ENCODE measurements at places on chromosomes 5 and 9. TPM values are rescaled to one million over a fixed set of nuclear protein-coding genes. Genes with fewer than 3 reads are reported as not detected.

The IFNA2 gene
- total RNA-seq = not detected

The MYORG gene
- total RNA-seq = 2.0 TPM

The CBY3 gene
- not detected for total RNA-seq

The CD180 gene
- 0.15 TPM for total RNA-seq

The SLIT3 gene
- total RNA-seq = 29.3 TPM

The MCTP1 gene
- 1.7 TPM for total RNA-seq

The LCP2 gene
- 5.0 TPM for total RNA-seq

The PCDHGC3 gene
- total RNA-seq = 67.7 TPM

The DDX4 gene
- total RNA-seq = not detected

The FBP2 gene
- not detected for total RNA-seq

The PLAC8L1 gene
- 0.70 TPM for total RNA-seq

DNA sequence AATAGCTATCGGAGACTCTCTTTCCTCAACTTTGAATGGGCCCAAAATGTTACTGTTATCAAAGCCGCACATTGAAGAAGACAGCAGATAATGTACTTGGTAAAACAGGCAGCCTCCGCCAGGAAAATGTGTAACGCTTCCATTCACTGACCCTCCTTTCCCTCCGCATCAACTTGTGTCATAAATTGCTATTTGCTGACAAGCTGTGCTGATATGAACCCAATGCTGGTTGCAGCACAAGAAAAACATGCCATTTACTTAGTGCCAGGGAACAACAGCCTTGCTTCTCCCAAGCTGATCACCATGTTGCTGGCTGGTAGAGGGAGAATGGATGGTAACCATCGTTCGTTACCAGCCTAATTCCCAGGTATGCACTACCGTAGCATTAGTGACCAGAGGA, 162.6 kb upstream of the PPP1R2B start:
- H3K27me3 ChIP-seq = no peaks in the 10 kb centered on the region
- H3K4me1 ChIP-seq = no peaks in the 10 kb centered on the region
- no peak for DNase-seq
- H3K36me3 ChIP-seq = no peaks in the 10 kb centered on the region
- H3K4me3 ChIP-seq = no peak overlapping the region

- no peak overlapping the region for H3K4me3 ChIP-seq
- H3K36me3 ChIP-seq = no peaks in the 10 kb centered on the region
- H3K27ac ChIP-seq = no peak overlapping the region
- no peaks in the 10 kb centered on the region for H3K27me3 ChIP-seq
Observed at GRCh38 chr9:94560237-94560636, 5.4 kb downstream of the PCAT7 start.

GRCh38 chr9:117926031-117926658, 221.9 kb downstream of the TLR4 start:
- H3K27me3 ChIP-seq = no peaks in the 10 kb centered on the region
- H3K4me1 ChIP-seq = no peaks in the 10 kb centered on the region
- H3K36me3 ChIP-seq = no peaks in the 10 kb centered on the region
- H3K27ac ChIP-seq = no peak overlapping the region

DNA sequence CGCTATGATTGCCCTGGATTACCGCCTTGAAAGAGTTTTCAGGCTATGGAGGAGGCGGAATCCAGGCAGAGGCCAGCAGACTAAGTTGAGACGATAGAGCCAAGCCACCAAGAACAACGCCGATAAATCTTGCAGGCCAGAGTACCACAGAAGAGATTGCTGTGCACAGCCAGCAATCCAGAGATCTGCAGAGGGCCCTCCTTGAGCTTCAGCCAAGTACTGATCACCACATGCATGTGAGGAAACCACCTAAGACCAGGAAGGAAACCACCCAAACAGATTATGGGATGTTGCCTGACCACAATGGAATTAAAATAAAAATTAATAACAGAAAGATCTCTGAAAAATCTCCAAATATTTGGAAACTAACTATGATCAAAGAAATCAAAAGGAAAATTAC, 74.9 kb downstream of the GCNT4 start:
- no peaks in the 10 kb centered on the region for H3K4me1 ChIP-seq
- H3K27me3 ChIP-seq = no peaks in the 10 kb centered on the region
- H3K36me3 ChIP-seq = no peaks in the 10 kb centered on the region
- no peak for DNase-seq
- H3K4me3 ChIP-seq = no peak overlapping the region

- peaks cover 1% of the 10 kb centered on the region for H3K4me1 ChIP-seq
- H3K27ac ChIP-seq = no peak overlapping the region
- no peaks in the 10 kb centered on the region for H3K36me3 ChIP-seq
- DNase-seq = no peak
Observed at GRCh38 chr5:169653091-169653490, 16.0 kb downstream of the DOCK2 start.

DNA sequence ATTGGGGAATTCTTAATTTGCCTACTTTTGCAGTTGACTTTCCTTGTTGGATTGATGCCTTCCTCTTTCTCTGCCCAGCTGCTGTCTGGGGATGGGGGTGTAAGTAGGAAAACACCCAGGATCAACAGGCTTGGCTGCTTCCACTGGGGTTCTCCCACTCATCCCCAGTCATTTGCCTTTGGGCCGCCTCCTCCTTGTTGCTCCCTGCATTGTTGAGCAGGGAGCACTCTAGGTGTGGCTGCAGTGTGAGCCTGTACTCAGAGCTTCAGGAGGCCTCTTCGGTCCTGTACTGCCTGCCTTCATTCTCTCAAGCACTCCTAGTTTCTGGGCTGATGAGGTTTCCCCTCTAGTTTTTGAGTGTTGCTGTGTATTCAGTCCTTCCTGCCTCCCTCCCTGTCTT, 12.1 kb downstream of the RHOBTB3 start:
- H3K27ac ChIP-seq = no peak overlapping the region
- H3K4me1 ChIP-seq = peaks cover 12% of the 10 kb centered on the region
- no peaks in the 10 kb centered on the region for H3K27me3 ChIP-seq
- no peaks in the 10 kb centered on the region for H3K36me3 ChIP-seq
- H3K4me3 ChIP-seq = no peak overlapping the region
- DNase-seq = no peak

DNA sequence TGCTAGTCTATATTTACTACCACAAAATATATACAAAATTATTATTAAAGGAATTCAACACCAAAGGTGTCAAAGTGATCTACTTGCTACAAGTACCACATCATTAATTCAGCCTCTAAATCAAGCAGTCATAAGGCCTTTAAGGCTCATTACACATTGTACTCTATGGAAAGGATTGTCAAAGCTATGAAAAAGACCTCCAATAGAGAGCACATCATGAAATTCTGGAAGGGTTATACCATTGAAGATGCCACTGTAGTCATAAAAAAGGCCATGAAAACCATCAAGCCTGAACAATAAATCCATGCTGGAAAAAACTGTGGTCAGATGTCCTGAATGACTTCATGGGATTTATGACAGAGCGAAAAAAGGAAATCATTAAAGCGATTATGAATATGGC, 708.0 kb upstream of the FAM174A start:
- no peaks in the 10 kb centered on the region for H3K27me3 ChIP-seq
- DNase-seq = no peak
- no peaks in the 10 kb centered on the region for H3K4me1 ChIP-seq
- H3K27ac ChIP-seq = no peak overlapping the region

- no peak overlapping the region for H3K27ac ChIP-seq
- H3K36me3 ChIP-seq = no peaks in the 10 kb centered on the region
- H3K4me1 ChIP-seq = peaks cover 2% of the 10 kb centered on the region
- no peak for DNase-seq
- no peak overlapping the region for H3K4me3 ChIP-seq
- no peaks in the 10 kb centered on the region for H3K27me3 ChIP-seq
Observed at GRCh38 chr5:176916337-176916736, 17.2 kb upstream of the HK3 start.

GRCh38 chr9:27382975-27383374, 86.0 kb upstream of the EQTN start:
- no peak for DNase-seq
- no peaks in the 10 kb centered on the region for H3K36me3 ChIP-seq
- peaks cover 5% of the 10 kb centered on the region for H3K4me1 ChIP-seq

- no peak overlapping the region for H3K27ac ChIP-seq
- no peaks in the 10 kb centered on the region for H3K36me3 ChIP-seq
- H3K4me1 ChIP-seq = no peaks in the 10 kb centered on the region
- no peak for DNase-seq
- no peaks in the 10 kb centered on the region for H3K27me3 ChIP-seq
Observed at GRCh38 chr5:93654676-93655075, 71.7 kb downstream of the NR2F1 start.

DNA sequence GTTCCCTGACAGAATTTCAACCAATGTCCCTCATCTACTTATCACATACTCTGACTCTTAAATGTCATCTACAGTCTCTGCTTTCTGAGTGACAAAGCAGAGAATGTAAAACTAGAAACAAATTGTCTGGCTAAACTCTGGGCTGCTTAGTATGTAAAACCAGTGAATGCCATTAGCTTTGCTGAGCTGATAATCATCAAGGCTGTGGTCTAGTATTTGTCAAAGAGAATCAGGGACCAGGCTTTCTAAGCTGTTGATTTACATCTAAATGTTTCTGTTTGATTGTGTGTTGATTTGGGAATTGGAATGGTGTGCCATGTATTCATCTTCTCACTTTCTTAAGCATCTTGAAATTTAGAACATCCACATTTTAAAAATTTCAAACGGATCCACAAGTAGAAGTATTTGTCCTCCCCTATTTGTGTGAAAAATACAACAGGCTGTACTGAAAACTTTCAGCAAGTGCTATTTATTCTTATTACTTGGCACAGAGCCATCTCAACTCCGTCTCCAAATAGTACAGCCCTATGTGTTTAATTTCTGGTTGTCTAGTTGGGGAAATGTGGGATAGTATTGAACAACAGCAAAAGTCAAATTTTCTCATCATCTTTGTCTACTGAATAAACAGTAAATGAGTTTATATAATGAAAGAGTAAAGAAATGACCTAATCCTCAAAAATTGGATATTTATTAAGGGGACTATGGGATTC, 251.5 kb downstream of the KCTD16 start:
- H3K27me3 ChIP-seq = no peaks in the 10 kb centered on the region
- H3K4me3 ChIP-seq = no peak overlapping the region
- H3K36me3 ChIP-seq = no peaks in the 10 kb centered on the region
- no peaks in the 10 kb centered on the region for H3K4me1 ChIP-seq
- no peak overlapping the region for H3K27ac ChIP-seq

DNA sequence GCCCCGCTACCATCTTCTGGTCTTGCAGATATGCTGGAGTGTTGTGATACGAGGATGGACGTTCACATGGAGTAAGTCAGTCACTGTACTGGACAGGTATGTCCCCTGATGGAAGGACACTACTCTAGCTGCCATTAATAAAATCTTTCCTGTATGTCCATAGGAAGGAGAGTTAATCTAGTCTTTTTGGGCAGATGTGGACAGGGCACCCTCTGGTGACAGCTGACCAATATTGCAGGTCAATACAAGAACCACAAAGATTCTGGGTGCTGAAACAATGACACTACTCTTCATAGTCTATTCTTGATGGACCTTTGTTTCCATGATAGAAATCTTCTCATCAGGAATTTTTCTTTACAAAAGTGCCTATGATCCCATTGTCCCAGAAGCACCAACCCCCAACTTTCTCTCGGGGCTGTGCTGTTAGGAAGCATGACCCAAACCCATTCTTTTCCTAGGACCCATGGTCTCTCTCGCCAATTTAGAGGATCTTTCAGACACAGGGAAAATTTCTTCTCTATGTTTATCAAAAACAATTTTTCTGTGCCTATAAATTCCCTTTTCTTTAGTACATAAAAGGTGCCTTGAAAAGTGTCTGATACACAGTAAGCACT, 376.9 kb downstream of the DTWD2 start:
- no peaks in the 10 kb centered on the region for H3K27me3 ChIP-seq
- H3K27ac ChIP-seq = no peak overlapping the region
- no peak for DNase-seq
- no peaks in the 10 kb centered on the region for H3K36me3 ChIP-seq
- H3K4me3 ChIP-seq = no peak overlapping the region

DNA sequence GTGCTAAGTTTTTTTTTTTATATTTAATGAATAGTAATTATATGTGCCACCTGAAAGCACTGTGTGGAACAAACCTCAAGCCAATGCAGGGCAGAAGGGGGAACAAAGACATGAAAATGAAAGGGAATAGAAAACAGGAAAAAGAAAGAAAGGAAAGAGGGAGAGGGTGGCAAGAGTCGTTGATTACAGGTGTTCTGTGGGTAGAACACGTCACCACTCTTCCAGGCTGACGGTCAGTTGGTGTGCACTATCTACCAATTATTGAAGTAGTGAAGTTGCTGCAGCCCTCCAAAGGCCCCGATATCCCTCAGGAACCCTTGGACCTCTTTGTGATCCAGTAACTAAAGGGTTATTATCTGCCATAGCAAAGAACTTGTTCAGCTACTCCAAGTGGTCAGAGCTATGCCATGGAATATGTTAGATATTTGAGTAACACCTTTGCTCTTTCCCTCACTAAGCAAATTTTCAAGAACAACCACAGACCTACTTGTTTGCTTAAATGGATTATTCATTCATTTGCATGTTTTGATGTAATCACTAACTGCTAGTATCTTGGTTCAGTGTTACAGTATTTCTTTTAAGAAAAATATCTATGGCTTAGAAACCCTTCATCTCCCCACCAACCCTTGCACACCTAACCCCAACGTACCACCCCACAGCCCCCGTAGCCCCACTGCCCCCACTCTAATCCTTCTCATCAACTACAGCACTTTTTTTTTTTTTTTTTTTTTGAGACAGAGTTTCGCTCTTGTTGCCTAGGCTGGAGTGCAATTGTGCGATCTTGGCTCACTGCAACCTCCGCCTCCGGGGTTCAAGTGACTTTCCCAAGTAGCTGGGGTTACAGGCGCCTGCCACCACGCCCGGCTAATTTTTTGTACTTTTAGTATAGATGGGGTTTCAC, 31.3 kb downstream of the FYB1 start:
- H3K27me3 ChIP-seq = no peaks in the 10 kb centered on the region
- H3K4me1 ChIP-seq = no peaks in the 10 kb centered on the region
- DNase-seq = no peak
- H3K27ac ChIP-seq = no peak overlapping the region

GRCh38 chr5:55306641-55307382, 682 bp downstream of the DHX29 start:
- peaks cover 5% of the 10 kb centered on the region for H3K4me1 ChIP-seq
- H3K4me3 ChIP-seq = peak overlapping the region; percentile 62
- peak overlapping the region; percentile 90 for H3K27ac ChIP-seq
- H3K27me3 ChIP-seq = no peaks in the 10 kb centered on the region
- H3K36me3 ChIP-seq = no peaks in the 10 kb centered on the region
- no peak for DNase-seq

- H3K27me3 ChIP-seq = no peaks in the 10 kb centered on the region
- no peaks in the 10 kb centered on the region for H3K36me3 ChIP-seq
- no peak overlapping the region for H3K27ac ChIP-seq
- DNase-seq = no peak
Observed at GRCh38 chr9:720239-720881, 121.1 kb upstream of the DMRT1 start.

All from ovary (tissue), 10 donors.